A549 treated with Mapracorat at 1 μM for 4 hours (cell line): ENCODE measurements at places on chromosomes 7 and 10. TPM values are rescaled to one million over a fixed set of nuclear protein-coding genes. Genes with fewer than 3 reads are reported as not detected.

CAV1 gene
- total RNA-seq, result 512 to 685 TPM (median 586 TPM) in 5 replicates

SFTPD gene
- total RNA-seq, result 0.11 to 0.21 TPM (median 0.20 TPM) in 3 of 5 replicates, not detected in the others

EZH2 gene
- total RNA-seq, result 20.3 to 24.1 TPM (median 21.8 TPM) in 5 replicates

TAS2R5 gene
- 0.31 to 0.45 TPM (median 0.36 TPM) in 5 replicates for total RNA-seq

TAS2R60 gene
- not detected in 5 replicates for total RNA-seq

CACNA2D1 gene
- 4.9 to 8.1 TPM (median 7.7 TPM) in 5 replicates for total RNA-seq

RTKN2 gene
- total RNA-seq, result 0.66 to 1.0 TPM (median 0.87 TPM) in 5 replicates

TMEM273 gene
- total RNA-seq, result not detected in 5 replicates

CCDC172 gene
- total RNA-seq, result not detected in 5 replicates

PRR15 gene
- total RNA-seq, result 3.7 to 4.1 TPM (median 3.8 TPM) in 5 replicates

TCERG1L gene
- total RNA-seq, result not detected in 5 replicates

CRYGN gene
- total RNA-seq, result not detected in 5 replicates

BAIAP2L1 gene
- total RNA-seq, result 41.3 to 47.3 TPM (median 45.8 TPM) in 5 replicates

LIPJ gene
- not detected in 5 replicates for total RNA-seq

CUZD1 gene
- 1.3 to 1.6 TPM (median 1.3 TPM) in 5 replicates for total RNA-seq

MUC3A gene
- total RNA-seq, result 15.0 to 24.4 TPM (median 20.8 TPM) in 5 replicates

LHFPL3 gene
- total RNA-seq, result not detected in 5 replicates

NANOS1 gene
- total RNA-seq, result 2.2 to 3.6 TPM (median 3.3 TPM) in 5 replicates

VWDE gene
- 0.28 to 1.4 TPM (median 0.58 TPM) in 5 replicates for total RNA-seq

VOPP1 gene
- 82.9 to 96.1 TPM (median 91.9 TPM) in 5 replicates for total RNA-seq

AS3MT gene
- 3.2 to 4.5 TPM (median 3.9 TPM) in 5 replicates for total RNA-seq

CLEC5A gene
- not detected in 5 replicates for total RNA-seq

MGMT gene
- total RNA-seq, result 6.6 to 8.2 TPM (median 7.3 TPM) in 5 replicates
